Hindlimb muscle (tissue), 1 donor: ENCODE measurements at places on chromosomes 12 and 14.

- no peak for DNase-seq
These were observed 48.7 kb downstream of the RAB35 start for GRCh38 chr12:120067901-120068300.

- DNase-seq = no peak
These were observed 72.8 kb downstream of the TAOK3 start for GRCh38 chr12:118299791-118300460.

- DNase-seq = no peak
These were observed 1100.3 kb downstream of the BCL11B start for GRCh38 chr14:98171654-98172053.

- DNase-seq = no peak
These were observed 38.2 kb downstream of the KIF26A start for GRCh38 chr14:104176611-104177010.

DNA sequence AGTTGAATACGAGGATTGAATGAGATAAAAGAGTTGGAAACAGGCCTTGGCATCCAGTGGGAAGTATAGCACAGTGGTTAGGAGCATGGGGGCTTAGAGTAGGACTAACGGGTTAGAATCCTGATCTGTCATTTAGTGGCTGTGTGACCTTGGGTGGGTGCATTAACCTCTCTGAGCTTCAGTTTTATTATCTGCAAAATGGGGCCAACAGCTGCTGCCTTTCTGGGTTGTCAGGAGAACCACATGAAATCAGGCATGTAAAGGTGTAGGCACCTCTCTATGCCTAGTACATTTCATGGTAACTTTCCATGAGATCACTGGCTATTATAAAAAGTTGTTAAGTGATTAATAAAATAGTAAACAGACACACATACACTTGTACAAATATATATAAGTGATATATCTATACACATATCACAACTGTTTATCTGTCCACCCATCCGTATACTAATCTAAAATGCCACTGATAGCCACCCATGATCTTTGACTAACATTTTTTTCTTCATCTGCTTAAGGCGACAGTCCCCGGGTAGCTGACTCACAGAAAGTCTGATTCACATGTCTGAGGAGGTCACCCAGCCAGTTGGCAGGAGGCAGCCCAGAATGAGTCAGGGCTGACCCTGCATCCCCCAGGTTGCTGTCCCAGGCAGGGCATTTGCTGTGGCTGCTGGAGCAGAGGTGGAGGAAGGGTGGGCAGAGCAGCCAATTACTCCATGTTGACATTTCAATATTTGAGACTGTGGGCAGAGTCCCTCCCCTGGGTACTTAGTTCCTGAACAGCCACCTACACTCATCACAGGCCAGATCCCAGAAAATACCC lies 125.6 kb upstream of the NOS1 start:
- no peak for DNase-seq

- no peak for DNase-seq
These were observed 192.2 kb downstream of the SYT1 start for GRCh38 chr12:79056775-79057174.

DNA sequence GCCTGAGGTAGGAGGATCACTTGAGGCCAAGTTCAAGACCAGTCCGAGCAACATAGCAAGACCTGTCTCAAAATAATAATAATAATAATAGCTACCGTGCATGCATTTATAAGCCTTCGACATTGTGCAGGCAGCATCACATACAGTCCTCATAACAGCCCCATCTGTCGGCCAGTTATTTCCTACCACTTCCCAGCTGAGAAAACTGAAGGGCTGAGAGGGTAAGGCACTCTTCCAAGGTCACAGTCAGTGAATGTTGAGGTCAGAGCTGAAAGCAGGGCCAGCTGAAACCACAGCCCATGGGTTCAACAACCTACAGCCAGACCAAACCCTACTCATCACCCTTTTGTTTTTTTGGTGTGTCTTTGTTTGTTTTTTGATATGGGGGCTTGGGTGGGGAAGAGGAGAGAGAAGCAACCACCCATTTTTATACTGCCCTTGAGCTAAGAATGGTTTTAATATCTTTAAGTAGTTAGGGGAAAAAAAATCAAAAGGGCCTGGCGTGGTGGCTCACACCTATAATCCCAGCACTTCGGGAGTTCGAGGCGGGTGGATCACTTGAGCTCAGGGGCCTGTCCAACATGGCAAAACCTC lies 16.8 kb upstream of the ITPK1 start:
- DNase-seq = no peak

GRCh38 chr12:122656298-122656697 lies 46.9 kb downstream of the HCAR2 start:
- DNase-seq = no peak

GRCh38 chr12:132172619-132173018 lies 28.4 kb downstream of the NOC4L start:
- no peak for DNase-seq

DNA sequence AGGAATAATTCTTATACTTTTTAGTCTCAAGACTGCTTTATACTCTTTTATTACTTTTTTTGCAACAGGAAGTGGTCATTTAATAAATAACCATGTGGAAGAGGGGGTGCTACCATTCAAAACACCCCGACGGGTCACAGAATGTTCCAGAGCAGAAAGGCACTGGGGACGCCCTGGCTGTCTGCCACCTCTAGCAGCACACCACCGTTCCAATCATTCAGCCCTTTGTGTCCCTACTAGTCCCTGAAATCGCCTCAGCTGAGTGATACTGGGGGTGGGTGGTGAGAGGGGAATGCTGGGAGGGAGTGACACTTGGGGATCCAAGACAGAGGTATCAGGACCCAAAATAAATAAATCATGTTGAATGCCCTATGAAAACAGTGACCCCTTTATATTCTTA lies 52.4 kb downstream of the MON2 start:
- DNase-seq = no peak

DNA sequence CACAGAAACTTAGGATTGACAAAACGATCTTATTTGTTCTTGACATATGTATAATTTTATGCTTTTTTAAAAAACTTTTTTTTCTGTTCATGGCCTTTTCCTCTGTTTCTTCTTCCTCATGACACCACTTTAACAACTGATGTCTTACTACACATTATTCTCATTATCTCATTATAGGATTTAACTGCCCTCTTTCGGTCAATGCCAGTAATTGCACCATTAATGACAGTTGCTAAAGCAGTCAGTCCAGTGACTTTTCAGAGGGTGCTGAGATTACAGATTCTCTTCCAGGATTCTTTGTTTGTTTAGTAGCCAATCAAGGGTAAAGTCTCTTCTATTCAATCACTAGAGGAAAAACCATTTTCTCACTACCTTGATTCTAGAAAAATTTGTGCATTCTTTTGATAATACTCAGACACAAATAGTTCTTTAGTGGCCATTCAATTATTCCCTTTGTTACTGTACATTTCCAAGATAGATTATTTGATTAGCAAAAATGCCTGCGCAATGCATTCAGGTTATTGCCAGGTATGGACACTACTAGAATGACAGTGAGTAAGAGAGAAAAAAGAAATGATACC lies 50.1 kb downstream of the KLRG1 start:
- peak; percentile 24 for DNase-seq

- no peak for DNase-seq
These were observed 1.6 kb downstream of the TMEM229B start for GRCh38 chr14:67486890-67487289.

- no peak for DNase-seq
These were observed 371.5 kb upstream of the ATXN7L3B start for GRCh38 chr12:74166096-74166495.

DNA sequence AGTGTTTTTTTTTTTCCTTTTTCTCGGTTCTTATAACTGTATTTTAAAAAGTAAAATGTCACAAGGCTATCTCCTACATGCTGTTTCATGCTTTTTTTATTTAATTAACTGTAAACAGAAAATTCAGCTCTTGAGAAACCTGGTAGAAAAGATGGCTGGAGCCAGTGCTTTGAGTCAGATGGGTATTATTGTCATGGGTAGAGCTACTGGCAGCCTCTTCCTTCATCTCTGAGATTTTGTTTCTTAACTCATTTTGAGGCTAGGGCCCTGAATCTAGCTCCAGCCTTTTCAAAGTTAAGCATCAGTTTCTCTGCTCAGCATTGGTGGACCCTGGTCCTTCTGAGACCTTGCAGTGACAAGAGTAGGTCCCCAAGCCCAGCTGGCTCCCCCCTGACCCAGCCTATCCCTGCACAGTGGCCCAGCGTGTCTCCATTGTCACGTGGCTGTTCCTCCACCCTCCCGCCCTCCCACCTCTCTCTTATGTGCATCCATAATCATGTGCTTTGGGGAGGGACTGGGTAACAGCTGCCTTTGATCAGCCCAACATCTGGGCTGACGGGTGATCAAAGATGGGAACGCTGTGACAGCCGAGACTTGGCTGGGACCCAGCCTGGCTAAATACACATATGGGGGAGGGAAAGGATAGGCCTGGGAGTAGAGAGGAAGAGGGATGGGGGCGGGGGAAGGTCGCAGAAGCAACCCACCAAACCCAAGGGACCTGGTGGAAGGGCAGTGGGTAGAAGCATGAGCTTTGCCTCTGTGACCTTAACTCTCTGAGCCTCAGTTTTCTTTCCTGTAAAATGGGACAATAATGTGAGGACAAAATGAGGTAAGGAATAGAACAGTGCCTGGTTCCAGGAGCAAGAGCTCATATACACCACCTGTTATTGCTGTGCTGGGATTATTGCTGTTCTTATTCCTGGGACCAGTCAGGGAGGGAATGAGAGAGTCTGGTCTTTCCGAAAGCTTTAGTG lies 24.4 kb upstream of the RBM19 start:
- no peak for DNase-seq
